ENCODE measurements at places on chromosomes 4 and X.

- peak; percentile 79 for DNase-seq
Observed at GRCh38 chr4:138492176-138492575, 250.0 kb upstream of the SLC7A11 start.

- no peak for DNase-seq
Observed at GRCh38 chr4:6426571-6427438, 45.6 kb downstream of the PPP2R2C start.

DNA sequence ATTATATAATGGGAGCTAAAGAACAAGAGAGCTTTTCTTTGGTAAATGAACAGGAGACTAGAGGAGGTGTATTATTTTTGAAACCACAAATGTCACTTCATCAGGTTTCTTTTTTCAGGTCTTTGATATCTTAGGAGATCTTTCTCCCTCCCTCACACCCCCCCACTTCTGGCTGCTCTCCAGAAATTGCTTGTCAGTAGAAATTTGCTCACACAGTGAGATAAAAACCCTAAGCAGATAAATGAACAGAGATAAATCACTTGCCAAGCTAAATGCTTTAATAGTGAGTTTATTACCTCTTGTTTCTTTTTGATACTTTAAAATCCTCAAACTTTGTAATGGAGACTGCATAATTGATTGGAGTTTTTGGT lies 421.2 kb upstream of the TENM3 start:
- no peak for DNase-seq

- DNase-seq: no peak
Observed at GRCh38 chr4:188728359-188728758, 589.1 kb downstream of the TRIML1 start.

DNA sequence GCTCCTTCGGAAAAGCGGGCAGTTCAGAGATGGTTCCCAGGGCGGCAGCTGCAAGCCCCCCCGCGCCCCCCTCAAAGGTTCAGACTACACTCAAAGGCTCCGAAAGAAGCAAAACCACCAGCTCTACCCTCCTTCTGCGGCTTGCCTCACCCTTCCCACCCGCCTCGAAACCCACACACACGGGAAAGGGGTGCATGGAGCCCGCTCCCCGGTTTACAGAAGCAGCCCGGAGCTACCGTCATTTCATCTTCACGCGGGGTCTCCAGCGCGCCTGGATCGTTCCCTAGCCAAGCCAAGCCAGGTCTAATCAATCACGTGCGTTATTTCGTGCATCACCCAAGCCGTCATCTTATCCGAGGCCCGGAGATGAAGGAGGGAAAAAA lies 1.2 kb downstream of the NLGN4X start:
- no peak for DNase-seq

- DNase-seq: no peak
Observed at GRCh38 chr4:35175487-35175886, 1068.8 kb downstream of the ARAP2 start.

All from inflammatory macrophage treated with lipopolysaccharide for 4 hours (primary cell).